ENCODE measurements at places on chromosomes 7 and 10.

GRCh38 chr7:132333301-132333700, 243.0 kb downstream of the PLXNA4 start:
- no peak for DNase-seq

- no peak for DNase-seq
Observed at GRCh38 chr7:47576031-47576865, 5.7 kb downstream of the TNS3 start.

DNA sequence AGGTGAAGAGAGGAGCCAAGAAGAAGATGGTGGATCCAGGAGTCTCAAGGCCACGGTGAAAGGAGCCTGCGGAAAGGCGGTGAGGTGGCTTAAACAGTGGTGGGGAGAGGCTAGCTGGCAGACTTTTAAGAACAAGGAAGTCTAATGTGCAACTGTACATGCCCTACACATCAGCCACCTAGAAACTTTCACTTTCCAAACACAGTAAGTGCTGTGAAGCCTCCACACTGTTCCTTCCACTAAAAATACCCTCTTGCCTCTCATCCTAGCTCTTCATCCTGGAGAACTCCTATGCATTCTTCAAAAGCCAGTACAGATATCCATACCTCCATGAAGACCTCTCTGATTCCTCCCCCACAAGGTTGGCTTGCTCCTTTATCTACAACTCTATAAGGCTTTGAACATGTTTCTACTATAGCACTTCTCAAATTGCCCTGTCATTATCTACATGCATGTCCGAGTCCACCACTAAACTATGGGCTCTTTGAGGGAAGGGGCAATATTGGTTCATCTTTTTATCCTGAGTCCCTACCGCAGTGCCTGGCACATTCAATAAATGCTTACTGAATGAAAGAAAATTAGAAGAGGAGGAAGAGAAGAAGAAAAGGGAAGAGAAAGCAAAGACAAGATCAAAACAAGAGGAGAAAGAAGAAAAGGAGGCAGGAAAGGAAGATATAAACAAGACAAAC, 54.2 kb downstream of the DNAJC12 start:
- DNase-seq = no peak

- no peak for DNase-seq
Observed at GRCh38 chr10:100282907-100283306, 3.6 kb downstream of the BLOC1S2 start.

- DNase-seq = no peak
Observed at GRCh38 chr10:29266641-29267040, 22.2 kb upstream of the LYZL1 start.

- DNase-seq = no peak
Observed at GRCh38 chr7:123746055-123746454, 2.7 kb downstream of the WASL start.

DNA sequence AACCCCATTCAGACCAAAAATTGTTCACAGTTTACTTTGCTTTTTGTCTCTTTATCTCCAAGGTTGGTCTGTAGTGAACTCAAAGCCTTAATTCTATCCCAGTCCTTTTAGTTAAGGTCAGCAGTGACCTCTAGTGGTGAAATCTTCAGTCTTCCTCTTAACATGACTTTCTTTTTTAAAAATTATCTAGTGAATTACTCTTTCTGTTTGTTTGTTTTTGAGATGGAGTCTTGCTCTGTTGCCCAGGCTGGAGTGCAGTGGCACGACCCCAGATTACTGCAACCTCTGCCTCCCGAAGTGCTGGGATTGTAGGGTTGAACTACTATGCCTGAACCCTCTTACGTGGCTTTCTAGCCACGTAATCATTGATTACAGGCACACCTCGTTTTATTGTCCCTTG, 25.0 kb downstream of the ZNF487 start:
- no peak for DNase-seq

GRCh38 chr7:35424869-35425495, 171.1 kb upstream of the TBX20 start:
- DNase-seq = peak; percentile 8

GRCh38 chr10:6929148-6929830, 349.2 kb upstream of the PRKCQ start:
- DNase-seq = no peak

GRCh38 chr10:43252166-43252782, 14.6 kb downstream of the RASGEF1A start:
- DNase-seq = no peak

DNA sequence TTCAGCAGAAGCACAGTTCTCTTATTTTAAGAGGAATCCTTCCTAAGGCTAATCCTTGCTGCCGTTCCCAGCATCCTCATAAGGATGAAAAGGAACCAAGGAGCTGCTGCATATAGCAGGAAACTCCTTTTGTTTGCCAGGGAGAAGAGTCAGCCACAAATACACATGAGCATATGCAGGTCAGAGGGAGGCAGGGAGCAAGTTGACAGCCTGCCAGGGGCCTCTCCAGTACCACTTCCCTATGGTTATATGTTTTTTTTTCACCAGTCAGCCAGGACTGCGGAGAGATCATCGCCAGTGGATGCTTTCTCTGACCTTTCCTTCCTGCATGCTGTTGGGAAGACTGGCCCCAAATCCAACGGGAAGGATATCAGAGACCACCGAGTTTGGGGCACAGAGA, 39.8 kb downstream of the SLC35B4 start:
- DNase-seq = no peak

GRCh38 chr7:115499956-115500355, 530.6 kb downstream of the TFEC start:
- no peak for DNase-seq

DNA sequence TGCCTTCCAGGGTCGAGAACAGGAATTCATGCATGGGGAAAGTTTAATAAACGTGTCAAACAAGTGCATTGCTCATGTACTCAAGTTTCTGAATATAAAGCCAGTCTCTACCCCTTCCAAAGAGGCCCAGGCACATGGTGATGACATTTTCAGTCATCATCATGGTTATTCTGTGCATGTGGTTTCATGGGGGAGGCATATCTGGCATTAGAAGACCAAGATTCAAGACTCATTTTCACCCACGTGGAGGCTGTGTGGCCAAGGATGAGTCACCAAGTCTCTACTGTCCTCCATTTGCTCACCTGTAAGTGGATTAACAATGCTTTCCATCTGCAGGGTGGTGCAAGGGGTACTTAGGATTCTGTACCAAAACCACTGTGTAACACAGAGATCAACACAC, 34.0 kb upstream of the CNPY1 start:
- no peak for DNase-seq

DNA sequence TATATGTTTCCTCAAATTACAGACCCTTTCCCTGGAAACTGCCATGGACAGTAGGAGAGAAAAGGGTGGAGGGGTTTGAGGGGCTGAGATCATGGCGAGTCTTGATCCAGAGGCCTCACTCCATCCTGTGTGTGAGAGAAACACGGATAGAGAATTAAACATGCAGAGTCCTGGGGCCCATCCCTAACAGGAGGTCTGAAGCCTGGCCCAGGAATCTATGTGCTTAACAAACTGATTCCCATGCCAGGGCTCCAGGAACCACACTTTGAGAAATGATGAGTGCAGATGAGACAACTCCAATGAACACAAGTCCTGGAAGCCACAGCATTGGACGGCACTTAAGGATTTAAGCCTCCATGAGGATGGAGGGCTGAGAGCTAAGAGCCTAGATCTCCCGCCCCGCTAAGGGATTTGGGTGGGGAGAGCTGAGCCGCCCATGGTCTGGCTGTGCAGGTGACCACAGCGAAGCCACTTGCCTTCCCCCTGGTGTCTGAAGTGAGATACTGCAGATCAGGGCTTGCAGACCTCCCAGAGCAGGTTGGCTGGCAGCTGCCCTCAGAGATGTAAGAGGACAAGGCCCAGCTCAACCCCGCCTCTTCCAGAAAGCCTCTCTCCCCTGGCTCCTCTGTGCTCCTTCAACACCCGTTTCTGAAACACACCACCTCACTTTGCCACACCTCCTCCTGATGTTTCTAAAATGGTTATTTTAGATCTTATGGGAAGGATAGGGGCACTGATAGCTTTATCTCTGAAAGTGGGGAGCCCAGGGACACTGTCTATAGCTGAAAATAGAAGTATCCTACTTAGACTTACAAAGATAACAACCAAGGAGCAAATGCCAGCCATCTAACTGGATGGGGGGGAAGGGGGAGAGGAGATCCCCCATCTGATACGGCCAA, 24.8 kb upstream of the EIF5AL1 start:
- DNase-seq = no peak

GRCh38 chr7:87870471-87870870, 5.7 kb downstream of the SLC25A40 start:
- DNase-seq = no peak

DNA sequence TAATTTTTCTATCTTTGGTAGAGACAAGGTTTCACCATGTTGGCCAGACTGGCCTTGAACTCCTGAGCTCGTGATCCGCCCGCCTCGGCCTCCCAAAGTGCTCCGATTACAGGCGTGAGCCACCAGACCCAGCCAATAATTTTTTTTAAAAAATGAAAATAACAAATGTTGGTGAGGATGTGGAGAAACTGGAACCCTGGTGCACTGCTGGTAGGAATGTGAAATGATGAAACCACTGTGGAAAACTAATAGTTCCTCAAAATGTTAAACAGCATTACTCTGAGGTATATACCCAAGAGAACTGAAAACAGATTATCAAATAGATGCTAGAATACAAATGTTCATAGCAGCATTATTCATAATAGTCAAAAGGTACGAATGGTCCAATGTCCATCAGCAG, 23.0 kb upstream of the YWHAG start:
- no peak for DNase-seq

- DNase-seq = no peak
Observed at GRCh38 chr7:116999311-116999710, 46.0 kb downstream of the ST7 start.

- DNase-seq = no peak
Observed at GRCh38 chr7:79149831-79150230, 303.6 kb downstream of the MAGI2 start.

DNA sequence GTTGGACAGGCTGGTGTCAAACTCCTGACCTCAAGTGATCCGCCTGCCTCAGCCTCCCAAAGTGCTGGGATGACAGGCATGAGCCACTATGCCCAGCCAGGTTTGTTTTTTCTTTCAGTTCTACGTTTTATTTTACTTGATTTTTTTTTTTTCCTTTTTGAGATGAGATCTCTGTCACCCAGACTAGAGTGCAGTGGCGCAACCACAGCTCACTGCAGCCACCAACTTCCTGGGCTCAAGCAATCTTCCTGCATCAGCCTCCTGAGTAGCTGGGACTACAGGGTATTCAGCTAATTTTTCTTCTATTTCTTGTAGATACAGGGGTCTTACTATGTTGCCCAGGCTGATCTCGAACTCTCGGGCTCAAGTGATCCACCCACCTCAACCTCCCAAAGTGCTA, 24.3 kb downstream of the GDI2 start:
- no peak for DNase-seq

DNA sequence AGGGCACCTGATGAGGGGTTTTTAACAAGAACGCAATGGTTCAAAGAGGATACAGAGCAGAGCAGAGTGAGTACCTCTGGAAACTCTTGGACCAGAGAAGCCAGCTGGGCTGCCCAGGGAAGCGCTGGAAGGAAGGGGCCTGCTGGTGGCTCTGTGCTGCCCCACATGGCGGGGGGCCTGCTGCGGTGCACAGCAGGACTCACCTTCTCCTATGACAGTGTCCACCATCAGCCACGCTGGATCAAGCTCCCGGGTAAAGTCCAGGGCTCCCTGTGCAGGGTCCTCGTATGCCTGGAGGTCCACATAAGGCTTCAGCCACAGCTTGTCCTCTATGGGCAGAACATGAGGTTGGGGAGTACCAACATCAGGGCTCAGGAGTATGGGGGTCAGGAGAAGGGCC, 12.5 kb downstream of the EPHA1 start:
- DNase-seq = no peak

GRCh38 chr10:57992321-57993077, 275.2 kb downstream of the IPMK start:
- no peak for DNase-seq

- DNase-seq = no peak
Observed at GRCh38 chr10:21634599-21635365, 100.8 kb downstream of the MLLT10 start.

- no peak for DNase-seq
Observed at GRCh38 chr10:95462740-95463667, 98.2 kb downstream of the SORBS1 start.

GRCh38 chr7:80614851-80615271, 23.6 kb upstream of the CD36 start:
- DNase-seq = no peak

DNA sequence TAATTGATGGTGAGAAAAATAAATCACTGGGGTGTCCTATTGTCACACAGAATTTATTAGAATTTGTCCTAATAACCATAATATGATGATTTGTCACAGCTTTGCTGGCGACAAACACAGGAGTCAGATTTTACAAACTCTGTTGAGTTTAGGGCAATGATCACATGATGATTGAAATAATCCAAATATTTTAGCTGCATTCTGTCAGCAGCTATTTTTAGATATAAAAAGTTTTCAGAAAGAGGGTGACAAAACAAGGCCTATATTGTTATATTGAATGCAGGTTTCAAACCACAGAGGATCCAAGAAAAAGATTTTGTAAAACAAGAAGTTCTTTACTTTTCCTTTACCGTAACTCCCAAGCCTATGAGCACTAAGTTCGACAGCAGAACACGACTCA, 178.8 kb downstream of the ADAM12 start:
- DNase-seq = no peak

DNA sequence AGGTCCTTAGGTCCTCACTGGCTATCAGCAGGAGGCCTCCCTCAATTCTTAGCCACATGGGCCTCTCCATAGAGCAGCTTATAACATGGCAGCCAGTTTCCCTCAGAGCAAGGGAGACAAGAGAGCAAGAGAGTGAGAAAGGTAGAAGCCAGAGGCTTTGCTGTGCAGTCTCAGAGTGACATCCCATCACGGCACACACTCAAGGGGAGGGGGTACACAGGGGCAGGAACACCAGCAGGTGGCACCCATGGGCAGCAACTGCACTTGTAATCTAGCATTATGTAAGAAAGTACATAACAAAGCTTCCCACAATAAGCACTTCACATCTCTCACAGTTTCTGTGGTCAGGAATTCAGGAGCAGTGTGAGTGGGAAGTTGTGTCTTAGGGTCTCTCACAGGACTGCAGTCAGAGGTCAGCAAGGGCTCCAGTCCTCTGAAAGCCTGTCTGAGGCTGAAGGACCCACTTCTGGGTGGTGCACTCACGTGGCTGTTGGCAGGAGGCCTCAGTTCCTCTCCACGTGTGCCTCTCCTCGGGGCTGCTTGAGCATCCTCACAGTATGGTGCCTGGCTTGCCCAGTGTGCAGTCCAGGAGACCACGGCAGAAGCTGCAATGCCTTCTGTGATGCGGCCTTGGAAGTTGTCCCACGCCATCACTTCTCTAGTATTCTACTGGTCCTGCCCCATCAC, 159.4 kb downstream of the OAT start:
- DNase-seq = no peak

All from stimulated activated CD8-positive, alpha-beta memory T cell treated with anti-CD3 and anti-CD28 coated beads, Interleukin-15, amount 100 ng/mL, for 4 hours (primary cell).